ENCODE measurements at places on chromosomes 1 and 21. TPM values are rescaled to one million over a fixed set of nuclear protein-coding genes. Genes with fewer than 3 reads are reported as not detected.

ZSWIM5 gene
- 0.50 TPM for total RNA-seq

IL22RA1 gene
- not detected for total RNA-seq

EDN2 gene
- total RNA-seq, result not detected

OR14K1 gene
- not detected for total RNA-seq

LRP8 gene
- 62.7 TPM for total RNA-seq
